Urinary bladder (tissue), 4 donors: ENCODE measurements at places on chromosomes 5 and 9. TPM values are rescaled to one million over a fixed set of nuclear protein-coding genes. Genes with fewer than 3 reads are reported as not detected.

SCGB3A2 gene
- not detected for polyA plus RNA-seq

TESK1 gene
- polyA plus RNA-seq, result 52.9 TPM

QRFP gene
- polyA plus RNA-seq, result 0.15 TPM

FPGS gene
- 57.7 TPM for polyA plus RNA-seq

PCDHGA1 gene
- 1.2 TPM for polyA plus RNA-seq

DNA sequence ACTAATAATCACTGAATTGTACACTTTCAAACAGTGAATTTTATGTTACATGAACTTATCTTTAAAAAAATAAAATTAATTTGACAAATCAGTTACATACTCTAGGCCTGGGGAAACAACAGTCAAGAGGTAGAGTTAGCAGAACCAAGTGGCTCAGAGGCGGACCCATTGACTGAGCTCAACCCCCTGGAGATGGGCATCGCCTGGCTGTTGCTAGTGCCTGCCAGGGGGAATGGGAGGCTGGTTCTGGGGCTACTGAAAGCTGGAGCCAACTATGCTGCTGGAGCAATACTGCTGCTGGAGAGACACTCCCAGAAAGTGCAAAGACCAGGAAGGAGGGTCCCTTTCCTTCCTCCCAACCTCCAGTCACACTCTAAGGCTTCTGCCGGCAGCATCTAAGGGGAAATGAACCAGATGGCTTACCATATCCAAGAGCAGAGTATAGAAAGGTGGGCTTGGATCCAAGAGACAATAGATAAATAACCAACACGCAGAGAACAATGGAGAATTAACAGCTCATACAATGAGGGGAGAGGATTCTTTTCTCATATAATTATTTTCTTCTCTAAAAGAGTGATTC lies 40.3 kb upstream of the ANKRD55 start:
- no peak for DNase-seq

DNA sequence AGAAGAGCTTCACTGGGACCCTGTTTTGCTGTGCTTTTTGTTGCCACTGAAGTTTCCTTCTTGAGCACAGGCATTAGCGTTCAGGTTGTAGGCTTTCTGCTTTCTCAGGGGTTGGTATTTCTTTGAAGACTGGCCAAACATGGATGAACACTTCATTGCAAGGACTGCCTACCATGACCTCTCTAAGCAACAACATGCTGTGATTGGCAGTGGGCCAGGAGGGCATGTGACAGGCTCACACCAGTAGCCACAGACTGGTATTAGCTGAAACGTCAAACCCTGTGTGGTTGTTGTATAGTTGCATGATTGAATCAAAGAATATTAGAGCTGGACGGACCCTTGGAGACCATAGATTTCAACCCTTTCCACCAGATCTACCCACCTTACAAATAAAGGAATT lies 20.0 kb upstream of the MLANA start:
- DNase-seq, result no peak

DNA sequence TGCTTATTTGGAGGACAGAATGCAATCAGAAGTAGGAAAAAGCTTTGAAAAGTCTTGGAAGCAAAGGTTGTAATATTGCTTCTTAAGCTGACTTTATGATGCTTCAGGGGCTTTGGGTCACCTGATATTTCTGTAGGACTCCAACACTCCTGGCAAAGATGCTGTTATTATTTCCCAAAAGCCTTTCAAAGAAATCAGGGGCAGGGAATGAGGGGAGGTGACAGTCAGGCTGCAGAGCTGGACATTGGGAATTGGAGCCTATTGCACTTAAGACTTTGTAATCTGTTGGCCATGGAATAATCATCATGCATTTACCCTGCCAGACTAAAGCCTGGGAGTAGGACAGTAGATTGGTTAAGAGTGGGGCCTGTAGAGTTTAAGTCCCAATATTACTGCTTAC lies 168.3 kb upstream of the IL12B start:
- no peak for DNase-seq

- DNase-seq, result peak; percentile 8
Observed at GRCh38 chr5:78129597-78129996, 164.9 kb downstream of the AP3B1 start.

DNA sequence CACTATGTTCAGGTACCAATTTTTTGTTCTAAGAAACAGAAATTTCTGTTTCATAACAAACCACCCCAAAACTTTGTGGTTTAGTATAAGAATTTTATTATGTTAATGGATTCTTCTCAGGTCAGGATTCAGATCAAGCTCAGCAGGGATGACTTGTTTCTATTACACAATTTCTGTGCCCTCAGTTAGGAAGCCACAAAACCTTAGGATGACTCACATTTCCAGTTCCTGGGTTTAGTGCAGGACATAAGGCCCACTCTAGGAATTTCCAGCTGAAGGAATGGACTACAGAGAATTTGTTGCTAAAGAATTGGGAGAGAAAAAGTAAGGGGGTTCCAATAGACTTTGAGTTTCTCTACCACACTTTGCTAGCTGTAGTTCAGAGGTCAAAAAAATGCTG lies 629.3 kb downstream of the ANXA1 start:
- DNase-seq, result no peak

DNA sequence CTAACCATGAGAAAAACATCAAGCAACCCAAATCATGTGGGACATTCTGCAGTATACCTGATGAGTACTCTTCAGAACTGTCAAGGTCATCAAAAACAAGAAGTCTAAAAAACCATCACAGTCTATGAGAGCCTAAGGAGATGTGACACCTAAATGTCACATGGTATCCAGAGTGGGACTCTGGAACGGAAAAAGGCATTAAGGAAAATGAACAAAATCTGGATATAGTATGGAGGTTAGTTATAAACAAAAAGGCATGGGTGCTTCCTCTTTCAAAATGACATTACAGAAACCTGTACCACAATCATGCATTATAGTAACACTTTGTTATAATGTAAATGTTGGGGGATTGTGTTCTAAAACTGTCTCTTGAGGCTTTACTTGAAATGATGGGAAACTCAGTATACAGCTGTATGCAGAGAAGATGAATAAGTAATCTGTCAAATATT lies 47.4 kb downstream of the PRKACG start:
- no peak for DNase-seq

- DNase-seq, result no peak
Observed at GRCh38 chr5:179436321-179437122, 91.3 kb upstream of the ADAMTS2 start.

DNA sequence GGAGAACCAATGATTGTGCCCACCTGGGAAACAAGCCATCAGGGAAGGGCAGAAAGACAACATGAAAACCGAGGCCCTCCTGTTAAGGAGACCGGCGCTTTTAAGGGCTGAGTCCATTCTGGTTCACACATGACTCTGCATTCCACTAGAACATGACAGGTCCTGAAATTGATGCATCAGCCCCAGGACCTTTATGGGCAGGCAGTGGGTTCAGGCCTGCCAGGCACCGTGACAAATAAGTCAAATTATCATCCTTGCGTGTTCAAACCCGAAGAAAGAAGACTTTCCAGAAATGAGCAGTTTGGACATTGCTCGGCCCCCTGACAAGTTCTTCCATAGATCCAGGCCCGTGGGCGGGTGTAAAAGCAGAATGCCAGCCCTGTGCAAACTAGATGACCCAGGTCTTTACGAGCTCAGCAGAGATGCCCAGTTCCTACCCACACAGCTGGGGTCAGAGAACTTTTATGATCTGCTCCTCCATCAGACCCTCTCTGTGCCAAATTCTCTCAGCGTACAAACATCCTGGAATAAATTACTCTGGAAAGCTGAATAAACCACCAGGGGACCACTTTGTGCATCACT lies 295.5 kb upstream of the WWC1 start:
- DNase-seq, result no peak

DNA sequence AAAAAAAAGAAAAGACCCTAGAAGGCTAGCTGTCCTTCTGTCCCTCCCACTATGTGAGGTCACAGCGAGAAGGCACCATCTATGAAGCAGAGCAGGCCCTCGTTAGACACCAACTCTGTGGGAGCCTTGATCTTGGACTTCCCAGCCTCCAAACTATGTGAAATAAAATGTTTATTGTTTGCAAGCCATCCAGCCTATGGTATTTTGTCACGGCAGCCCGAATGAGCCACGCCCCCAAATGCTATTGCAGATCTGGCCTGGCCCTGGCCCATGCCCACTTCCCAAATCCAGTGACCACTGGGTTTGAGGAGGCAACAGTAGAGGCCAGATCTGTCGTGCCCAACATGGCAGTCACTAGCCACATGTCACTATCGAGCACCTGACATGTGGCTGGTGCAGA lies 10.8 kb downstream of the STK10 start:
- DNase-seq, result no peak

DNA sequence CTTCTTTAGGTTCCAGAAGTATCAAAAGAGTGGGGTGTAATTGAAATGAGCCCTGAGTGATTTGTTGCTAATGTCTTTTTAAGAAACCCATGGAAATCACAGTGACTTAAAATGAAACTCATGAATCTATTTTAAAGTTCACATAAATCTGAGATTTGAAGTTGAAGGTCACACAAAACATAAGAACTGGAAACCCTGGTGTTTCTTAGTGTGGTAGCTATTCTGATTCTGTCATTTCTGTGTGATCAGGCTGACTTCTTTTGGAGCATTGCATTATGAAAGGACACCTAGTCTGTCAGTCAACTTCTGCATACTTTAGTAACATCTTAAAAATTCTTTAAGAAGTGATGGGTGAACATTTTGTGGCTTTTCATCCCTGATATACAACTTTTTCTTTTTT lies 448.8 kb downstream of the TLE4 start:
- DNase-seq, result no peak

DNA sequence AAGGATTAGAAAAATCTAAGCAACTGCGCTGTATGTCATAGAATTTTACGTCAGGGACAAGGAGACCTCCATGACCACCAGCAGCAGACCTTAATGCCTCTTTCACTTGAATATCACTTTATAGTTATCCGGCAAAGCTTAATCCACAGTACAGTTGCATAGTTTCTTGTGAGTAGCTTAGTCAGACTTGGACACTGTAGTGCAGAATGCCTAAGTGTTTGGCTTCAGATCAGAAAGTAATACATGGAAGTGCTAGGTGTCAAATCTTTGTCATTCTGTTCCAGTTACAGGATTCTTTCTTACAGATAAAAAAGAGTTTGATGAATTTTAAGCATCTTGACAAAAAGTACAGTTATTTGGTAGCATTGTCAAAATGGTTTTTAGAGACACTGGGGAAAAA lies 239.9 kb upstream of the PAPPA start:
- DNase-seq, result no peak

GRCh38 chr9:134377976-134378375 lies 51.7 kb downstream of the RXRA start:
- DNase-seq, result no peak

GRCh38 chr5:131289738-131290137 lies 25.9 kb downstream of the CDC42SE2 start:
- DNase-seq, result no peak

- DNase-seq, result no peak
Observed at GRCh38 chr9:119698535-119698934, 329.3 kb upstream of the BRINP1 start.

GRCh38 chr5:58854441-58854840 lies 271.6 kb downstream of the RAB3C start:
- no peak for DNase-seq

- DNase-seq, result no peak
Observed at GRCh38 chr5:124920909-124921666, 174.6 kb upstream of the ZNF608 start.

GRCh38 chr5:179121667-179122111 lies 61.5 kb downstream of the ZNF354C start:
- DNase-seq, result no peak

- DNase-seq, result no peak
Observed at GRCh38 chr9:81804306-81804705, 115.0 kb upstream of the TLE1 start.

DNA sequence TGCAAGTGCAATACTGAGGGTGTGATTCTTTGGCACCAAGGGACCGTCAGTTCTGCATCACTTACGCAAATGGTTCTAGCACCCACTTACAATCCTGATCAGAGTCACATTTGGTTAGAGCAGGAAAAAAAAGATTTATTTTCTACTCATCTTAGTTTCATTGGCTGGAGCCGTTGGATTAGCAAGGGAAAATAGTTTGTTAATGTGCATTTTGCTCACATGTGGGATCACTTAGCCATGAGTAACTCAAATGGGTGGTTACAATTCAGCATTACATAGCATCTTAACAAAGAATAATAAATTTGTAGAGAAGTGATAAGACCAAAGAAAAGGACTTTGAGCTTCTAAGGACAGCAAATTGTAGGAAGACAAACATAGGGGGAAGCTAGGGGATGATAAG lies 216.9 kb downstream of the AUH start:
- DNase-seq, result no peak

- DNase-seq, result no peak
Observed at GRCh38 chr9:122201641-122202040, 27.1 kb downstream of the LHX6 start.

DNA sequence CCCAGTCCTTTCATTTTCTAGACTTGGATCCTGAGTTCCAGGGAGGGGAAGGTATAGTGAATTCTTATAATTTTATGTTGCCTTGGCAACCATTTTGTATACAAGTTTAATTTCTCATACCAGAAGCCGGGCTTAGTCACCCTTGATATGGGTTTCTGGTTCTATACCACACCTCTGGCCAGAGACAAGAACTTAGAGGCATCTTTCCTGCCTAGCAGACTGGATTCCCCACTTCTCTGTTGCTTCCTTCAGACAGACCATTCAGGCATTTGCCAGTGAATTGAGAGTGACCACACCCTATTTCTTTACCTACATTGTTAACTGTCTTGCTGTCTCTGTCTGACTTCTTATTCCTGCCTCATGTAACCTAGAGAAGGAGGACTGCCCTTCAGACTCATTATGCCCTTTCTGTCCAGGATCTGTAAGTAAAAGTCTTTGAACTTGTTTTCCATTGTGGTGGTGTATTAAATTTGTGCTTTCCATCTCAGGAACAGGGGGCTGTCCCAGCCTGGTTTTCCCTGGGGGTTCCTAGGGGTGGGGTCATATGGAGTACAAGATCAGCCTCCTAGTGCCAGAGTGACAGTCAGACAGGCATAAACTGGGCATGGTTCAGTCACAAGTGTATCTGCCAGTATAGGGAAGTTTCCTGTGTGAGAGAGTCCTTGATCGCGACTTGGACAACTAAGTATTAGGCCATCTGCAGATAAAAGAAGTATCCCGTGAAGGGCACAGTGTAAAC lies 27.4 kb downstream of the TNFSF8 start:
- no peak for DNase-seq

DNA sequence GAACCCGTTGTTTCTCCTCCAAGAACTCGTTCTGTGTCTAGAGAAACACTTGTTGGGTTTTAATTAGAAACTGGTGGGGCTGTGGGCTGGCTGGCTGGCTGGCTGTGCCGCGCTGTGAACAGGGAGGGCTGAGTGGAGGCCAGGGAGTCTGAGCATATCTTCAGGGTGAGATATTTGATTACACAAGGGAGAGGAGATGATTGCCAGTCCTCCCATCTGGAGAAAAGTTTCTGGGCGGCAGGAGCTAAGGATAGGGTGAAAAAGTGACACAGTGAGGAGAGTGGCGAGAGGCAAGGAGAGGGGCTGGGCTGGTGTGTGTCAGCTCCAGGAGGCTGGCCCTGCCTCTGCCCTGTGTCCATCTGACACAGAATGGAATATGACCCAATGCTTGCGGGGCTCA lies 63.0 kb downstream of the GDNF start:
- DNase-seq, result no peak

DNA sequence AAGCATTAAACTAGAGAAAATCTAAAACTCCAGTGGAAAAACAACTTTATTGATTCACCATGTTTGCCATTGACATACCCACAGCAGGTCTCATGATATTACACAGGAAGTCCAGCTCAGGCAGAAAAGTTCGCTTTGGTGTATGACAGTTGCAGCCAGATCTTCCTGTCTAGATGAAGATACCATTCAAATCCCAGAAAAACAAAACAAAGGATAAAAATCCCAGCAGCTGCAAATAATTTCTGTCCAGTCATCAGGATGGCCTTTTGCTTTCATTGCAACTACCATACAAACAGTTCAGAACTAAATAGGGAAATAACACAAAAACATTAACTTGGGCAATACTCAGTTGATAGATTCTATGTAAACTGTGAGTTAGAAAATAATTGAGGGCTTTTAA lies 136.0 kb upstream of the NREP start:
- no peak for DNase-seq
